ENCODE measurements at places on chromosomes 1 and 21. TPM values are rescaled to one million over a fixed set of nuclear protein-coding genes. Genes with fewer than 3 reads are reported as not detected.

GRCh38 chr1:66270119-66270812 lies 263.7 kb upstream of the SGIP1 start:
- no peak for DNase-seq

- no peak for DNase-seq
These were observed 56.1 kb downstream of the MIER1 start for GRCh38 chr1:66980745-66981367.

DNA sequence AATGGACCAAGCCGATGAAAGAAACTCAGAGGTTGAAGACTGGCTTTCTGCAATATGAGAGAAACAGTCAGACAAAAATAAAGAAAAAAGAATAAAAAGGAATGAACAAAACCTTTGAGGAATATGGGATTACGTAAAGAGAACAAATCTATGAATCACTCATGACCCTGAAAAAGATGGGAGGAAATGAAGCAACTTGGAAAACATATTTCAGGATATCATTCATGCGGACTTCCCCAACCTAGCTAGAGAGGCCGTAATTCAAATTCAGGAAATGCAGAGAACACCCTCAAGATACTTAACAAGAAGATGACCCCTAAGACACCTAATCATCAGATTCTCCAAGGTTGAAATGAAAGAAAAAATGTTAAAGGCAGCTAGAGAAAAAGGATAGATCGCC lies 705.3 kb upstream of the CHRM3 start:
- DNase-seq, result no peak

- no peak for DNase-seq
These were observed 331.2 kb downstream of the KIF26B start for GRCh38 chr1:245485996-245486395.

DNA sequence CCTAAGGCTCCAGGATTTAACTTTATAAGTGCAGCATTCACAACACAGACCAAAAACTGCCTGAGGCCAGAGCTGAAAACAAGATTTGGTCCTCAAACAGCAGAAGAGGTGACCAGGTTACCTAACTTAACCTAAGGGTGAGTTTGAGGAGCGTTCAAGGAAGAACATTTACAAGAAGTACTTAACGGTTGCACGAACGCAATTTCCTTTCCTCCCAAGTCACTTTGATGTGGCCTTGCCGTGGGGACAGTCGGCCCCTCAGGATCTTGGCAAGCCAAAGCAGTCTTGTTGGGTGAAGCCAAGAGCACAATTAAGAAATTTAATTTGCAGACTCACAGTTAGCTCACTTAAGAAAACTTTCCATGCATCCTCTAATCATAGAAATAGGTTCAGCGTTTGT lies 202.6 kb upstream of the COA6 start:
- no peak for DNase-seq

DNA sequence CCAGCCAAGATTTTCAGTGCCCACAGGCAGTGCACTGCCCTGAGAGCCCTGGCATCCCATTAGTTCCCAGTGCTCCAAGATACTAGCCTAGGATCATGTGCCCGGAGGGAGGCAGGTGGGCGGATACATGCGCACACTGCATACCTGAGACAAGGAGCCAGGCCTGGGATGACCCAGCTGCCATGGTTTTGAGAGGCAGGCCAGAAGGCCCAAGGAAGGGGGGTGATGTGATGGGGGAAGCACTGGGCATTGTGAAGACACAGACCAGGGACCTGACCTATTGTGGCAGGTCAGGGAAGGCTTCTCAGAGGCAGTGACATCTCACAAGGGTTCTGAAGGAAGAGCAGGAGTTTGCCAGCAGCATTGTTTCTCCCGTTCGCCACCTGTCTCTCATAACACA lies 3.6 kb downstream of the ZC3H12A start:
- no peak for DNase-seq

GRCh38 chr1:77416692-77417450 lies 135.1 kb downstream of the AK5 start:
- DNase-seq, result no peak

- DNase-seq, result no peak
These were observed 24.1 kb downstream of the SMYD3 start for GRCh38 chr1:246482805-246483568.

GRCh38 chr1:66853379-66853778 lies 52.3 kb upstream of the INSL5 start:
- DNase-seq, result no peak

- no peak for DNase-seq
These were observed 160.9 kb upstream of the SYT6 start for GRCh38 chr1:114314576-114314975.

GRCh38 chr1:103058391-103058790 lies 49.9 kb downstream of the COL11A1 start:
- DNase-seq, result no peak

Gene TBX19
- total RNA-seq, result 0.21 TPM

Gene TSACC
- total RNA-seq, result not detected

Gene IFI44L
- 8.1 TPM for total RNA-seq
